CD4-positive, alpha-beta T cell treated with Interleukin-15 for 4 hours (primary cell): ENCODE measurements at places on chromosomes 3 and 15.
A peak's percentile ranks its signal among the peaks of the same experiment; 100 is the strongest.

DNA sequence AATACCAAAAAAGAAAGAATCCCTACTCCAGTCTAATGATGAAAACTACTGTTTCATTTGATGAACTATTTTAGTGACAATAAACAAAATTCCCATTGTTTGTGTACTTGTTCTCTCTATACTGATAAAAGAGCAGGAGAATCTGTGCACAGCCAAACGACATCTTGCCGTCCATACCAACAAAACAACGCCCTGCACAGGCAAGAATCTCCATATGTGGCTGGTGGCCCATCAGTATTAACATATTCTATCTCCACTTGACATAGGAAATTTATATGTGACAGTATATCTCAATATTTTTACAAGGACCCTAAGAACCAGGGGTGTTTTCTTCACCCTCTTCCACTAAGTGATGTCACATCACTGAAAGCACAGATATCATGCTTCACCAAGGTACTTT lies 279.5 kb downstream of the ULK4 start:
- no peak for DNase-seq

GRCh38 chr15:43920815-43921214 lies 94.0 kb downstream of the WDR76 start:
- DNase-seq = no peak

DNA sequence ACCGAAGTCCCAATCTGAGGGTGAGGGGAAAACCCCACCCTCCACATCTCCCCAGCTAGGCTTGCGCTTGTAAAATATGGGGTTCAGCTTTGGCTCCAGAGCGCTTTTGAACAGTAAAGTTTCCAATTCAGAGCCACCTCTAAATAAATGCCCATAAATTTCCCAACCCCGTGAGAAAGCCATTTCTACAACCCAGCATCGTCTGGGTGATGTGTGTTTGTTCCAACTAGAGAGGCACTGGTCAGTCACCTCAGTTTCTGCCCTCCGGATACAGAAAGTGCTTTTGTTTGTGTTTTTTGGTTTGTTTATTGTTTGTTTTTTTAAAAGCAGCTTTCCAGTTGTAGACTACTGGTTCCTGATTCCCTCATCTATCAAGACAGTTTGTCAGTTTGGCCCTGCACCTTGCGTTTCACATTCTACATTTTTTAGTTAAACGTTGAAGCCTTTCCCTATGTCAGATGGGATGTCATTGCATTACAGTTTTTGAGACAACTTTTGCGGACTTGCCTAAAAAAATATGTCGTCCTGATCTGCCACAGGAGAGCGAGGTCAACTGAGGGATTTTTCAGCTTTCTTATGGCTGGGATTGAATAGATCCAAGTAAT lies 15.0 kb upstream of the SOX2 start:
- no peak for DNase-seq

- no peak for DNase-seq
Measured at GRCh38 chr3:154919226-154919625, 160.9 kb upstream of the MME start.

GRCh38 chr3:45994419-45995235 lies 997 bp downstream of the FYCO1 start:
- DNase-seq = peak; percentile 52

DNA sequence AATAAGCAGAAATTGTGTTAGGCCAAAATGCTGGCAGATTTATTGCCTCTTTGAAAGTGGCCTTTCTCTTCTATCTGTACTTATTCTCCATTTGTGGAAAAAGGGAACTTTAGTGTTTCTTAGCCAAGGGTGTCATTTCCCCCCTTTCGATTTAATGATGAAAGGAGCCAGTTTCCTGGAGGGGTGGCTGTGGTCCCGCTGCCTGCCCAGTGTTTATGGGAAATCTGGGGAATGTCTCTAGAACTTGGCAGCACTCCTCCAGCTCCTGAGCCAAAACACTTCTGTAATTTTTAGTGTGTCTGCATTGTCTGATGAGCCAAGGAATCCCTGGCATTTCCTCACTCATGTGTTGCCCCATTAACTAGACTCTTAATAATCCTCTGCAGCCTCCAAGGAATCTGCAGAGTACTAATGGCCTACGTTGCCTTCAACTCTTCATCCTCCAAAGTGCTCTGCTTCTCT lies 448.8 kb downstream of the GRM7 start:
- no peak for DNase-seq

- peak; percentile 59 for DNase-seq
Measured at GRCh38 chr3:142993958-142994442, 7.4 kb upstream of the U2SURP start.

DNA sequence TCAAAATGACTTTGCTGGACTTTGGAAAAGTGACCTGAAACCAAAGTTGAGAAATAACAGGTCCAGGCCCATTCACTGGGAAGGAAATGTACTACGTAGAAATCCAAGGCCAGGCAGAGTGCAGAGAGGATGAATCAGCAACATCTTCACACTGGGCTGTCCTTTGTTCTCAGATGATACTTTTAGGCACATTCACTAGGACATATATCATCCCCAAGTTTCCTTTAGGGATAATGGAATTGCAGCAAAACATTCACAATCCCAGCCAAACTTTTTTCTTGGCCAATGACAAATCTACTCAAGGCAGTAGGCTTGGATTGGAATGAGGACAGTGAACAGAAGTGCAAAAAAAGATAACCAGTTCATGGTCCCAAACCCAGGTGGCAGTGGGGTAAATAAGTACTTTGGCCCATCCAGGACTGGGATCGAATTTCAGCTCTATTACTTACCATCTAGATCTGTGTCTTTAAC lies 75.1 kb downstream of the CLDN11 start:
- DNase-seq = no peak

DNA sequence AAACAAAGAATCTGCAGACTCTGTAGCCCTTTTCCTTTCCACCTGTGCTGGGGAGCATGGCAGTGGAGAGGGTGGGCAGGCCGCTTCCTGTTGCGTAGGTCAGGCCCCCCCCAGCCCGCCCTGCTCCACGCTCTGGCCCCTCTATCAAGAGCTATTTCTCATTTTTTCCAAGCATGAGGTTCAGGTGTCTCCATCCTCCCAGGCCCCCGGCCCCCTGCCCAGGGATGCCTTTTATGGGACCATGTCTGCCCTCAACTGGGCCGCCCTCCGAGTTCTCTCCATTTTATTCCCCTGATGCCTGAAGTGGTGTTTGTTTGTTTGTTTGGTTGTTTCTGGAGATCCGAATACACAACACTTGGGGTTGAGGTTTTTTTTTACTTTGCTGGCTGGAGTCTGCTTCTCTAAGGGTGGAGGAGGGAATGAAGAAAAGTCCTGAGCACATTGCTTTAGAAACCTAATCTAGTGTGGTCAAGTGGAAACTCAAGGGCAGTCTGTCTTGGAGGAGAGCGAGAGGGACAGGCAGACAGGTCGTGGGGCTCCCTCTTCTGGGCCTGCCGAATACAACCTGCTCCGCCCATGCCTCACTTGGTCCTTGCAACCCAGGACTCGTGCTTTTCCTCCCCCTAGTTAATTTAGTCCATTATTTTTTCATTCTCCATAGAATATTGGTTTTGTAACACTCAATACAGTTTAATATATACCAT lies 176.5 kb upstream of the LYSMD4 start:
- no peak for DNase-seq
